Activated CD8-positive, alpha-beta memory T cell treated with anti-CD3 and anti-CD28 coated beads, Interleukin-2, amount 50 U/mL, for 48 hours (primary cell): ENCODE measurements at places on chromosomes 7 and 10.

DNA sequence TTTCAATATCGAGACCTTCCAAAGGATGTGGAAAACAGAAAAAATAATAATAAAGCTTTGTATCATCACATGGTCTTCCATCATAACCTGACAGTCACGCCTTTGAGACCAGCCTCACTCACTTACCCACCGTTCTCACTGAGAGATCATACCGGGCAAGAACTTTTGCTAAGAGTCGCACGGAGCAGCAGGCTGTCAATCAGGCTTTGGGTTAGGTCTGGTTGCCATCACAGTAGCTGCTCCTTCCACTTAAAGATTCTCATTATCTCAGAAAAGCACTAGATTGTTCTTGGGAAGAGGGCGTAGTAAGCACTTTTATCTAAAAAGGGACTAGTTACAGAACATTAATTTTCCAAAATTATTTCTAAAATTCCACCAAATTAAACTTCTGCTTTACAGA lies 2.0 kb downstream of the RELN start:
- no peak for DNase-seq

GRCh38 chr10:61628151-61628874 lies 34.4 kb upstream of the CABCOCO1 start:
- DNase-seq: no peak

DNA sequence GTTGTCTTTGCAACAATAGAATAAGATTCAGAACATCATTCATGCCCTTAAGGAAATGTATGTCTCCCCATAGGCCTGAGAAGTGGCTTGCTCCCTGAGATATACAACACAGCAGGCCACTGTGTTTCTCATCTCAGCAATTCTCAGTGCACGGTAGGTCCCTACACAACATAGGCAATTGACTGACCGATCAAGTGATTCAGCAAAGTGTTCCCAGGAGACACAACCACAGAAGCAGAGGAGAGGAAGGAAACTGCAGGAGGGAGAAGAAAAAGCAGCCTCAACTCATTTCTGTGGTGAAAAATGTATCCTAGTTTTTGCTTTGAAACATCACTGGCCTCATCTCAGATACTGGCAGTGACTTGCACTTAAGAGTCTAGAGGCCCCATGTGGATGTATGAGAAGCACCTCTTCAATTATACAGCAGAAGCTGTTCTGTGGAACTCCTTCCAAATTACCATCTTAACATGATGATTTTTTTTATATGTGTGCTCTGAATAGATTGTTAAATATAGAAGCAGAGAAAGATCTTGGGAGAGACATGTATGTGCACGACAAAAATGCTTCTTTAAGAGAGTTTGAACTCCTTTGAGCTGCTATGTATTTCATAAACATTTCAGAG lies 306.8 kb downstream of the XPNPEP1 start:
- DNase-seq: no peak

GRCh38 chr10:79065091-79065551 lies 3.6 kb upstream of the ZMIZ1 start:
- DNase-seq: no peak

DNA sequence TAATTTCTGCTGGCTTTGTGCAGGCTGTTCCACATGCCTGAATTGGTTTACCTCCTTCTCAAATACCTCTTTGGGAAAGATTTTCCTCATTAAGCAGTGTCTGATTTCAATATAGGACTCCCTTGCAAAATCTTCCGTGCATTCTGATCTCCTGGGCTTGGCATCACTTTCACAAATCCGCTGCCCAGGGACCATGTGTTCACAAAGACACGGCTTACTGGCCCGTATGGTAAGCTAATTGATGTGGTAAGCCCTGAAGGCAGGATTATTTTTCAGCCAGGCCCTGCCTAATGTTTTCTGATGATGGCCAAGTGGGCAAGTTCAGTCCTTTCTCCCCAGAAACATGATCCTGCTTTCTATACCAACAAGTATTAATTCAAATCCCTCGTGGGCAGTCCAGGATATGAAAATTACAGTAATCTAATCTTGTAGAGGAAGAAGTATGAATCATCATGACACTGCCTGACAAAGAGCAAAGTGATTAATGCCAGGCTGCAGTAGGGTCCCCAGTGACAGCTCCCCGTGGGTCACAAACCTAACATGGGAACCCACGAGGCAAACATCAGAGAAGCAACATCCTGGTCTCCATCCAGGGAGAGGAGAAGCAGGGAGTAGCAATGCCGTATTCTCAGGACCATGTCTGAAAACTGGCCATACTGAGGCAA lies 11.6 kb upstream of the SVIL start:
- no peak for DNase-seq

DNA sequence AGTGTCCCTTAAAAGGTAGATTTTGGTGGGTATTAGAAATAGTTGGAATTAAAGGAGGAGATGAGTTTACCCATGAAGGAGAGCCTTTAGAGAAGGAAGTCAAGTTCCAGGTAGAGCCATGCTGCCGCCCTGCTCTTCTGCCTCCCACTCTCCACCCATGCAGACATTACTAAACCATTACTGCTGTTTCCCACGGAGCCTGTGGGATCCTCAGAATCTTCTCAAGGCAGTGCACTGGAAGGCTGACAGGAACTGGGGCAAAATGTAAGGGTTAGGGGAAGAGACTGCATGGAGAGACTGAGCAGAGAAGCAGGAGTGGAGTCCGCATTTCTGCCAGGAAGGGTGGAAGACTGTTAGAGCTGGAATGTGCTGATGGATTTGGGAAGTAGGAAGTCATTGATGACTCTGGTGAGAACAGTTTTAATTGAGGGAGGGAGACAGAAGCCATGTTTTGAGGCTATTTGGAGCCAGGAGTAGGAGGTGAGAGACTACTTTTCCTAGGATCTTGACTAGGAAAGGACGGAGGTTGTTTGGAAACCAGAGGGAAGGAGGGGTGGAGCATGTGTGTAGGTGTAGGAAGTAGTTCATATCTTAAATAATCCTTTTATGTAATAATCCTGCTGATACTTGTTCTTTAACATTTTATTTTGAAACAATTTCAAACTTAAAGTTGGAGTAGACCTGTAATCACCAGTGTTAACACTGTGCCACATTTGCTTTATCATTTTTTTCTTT lies 109.0 kb downstream of the CCNY start:
- DNase-seq: no peak

- no peak for DNase-seq
Measured at GRCh38 chr7:33616752-33617151, 288.6 kb upstream of the BMPER start.

GRCh38 chr10:96746503-96746902 lies 26.2 kb upstream of the PIK3AP1 start:
- no peak for DNase-seq

DNA sequence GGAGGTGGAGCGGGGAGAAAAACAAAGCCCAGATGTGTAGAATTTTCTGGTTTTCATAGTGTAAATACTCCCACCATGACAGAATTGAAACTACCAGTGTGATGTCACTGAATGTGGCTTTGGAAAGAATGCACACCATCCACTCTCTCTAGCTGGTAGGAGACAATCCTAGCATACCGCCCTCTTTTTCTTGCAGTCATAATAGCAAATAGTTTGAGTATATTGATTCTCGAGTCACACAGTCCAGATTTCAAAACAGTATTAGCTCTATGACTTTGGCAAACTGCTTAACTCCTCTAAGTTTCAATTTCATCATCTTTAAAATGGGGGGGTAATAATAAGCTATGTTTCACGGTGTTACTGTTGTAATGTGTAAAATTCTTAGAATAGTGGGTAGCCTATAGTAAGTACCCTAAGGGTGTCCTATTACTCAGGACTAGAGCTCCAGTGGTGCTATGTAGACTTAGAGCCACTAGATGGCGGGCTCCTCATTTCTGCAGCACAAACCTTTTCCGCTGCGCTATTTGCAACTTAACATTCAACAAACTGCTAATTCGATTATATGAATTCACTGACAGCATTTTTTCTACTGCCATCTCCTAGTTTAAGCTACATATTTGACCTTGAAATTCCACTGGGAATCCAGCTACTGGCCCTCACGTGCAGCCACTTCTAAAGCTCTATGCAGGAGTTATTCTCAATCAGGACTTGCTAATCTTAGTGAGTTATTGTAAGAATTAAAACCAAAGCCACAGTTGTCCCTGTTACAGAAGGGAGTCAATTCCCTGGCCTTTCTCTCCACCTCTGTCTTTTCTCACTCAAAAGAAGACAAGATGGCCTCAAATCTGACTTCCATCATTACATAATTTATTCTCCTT lies 18.7 kb downstream of the TAS2R40 start:
- DNase-seq: no peak

GRCh38 chr10:60522617-60523016 lies 132.9 kb upstream of the ANK3 start:
- no peak for DNase-seq

- no peak for DNase-seq
Measured at GRCh38 chr7:93055543-93056107, 62.2 kb downstream of the SAMD9 start.

DNA sequence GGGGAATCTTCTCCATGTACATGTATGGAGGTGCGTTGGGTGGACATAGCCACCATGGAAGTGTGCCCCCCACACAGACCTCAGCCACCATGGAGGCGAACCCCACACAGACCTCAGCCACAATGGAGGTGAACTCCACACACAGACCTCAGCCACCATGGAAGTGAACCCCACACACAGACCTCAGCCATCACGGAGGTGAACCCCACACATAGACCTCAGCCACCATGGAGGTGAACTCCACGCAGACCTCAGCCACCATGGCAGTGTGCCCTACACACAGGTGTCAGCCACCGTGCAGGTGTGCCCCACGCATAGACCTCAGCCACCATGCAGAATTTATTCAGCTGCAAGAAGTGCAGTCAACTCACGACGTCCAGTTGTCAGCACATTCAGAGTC lies 339.7 kb downstream of the ACTR3B start:
- no peak for DNase-seq

- no peak for DNase-seq
Measured at GRCh38 chr10:100878291-100878910, 34.4 kb upstream of the SLF2 start.

DNA sequence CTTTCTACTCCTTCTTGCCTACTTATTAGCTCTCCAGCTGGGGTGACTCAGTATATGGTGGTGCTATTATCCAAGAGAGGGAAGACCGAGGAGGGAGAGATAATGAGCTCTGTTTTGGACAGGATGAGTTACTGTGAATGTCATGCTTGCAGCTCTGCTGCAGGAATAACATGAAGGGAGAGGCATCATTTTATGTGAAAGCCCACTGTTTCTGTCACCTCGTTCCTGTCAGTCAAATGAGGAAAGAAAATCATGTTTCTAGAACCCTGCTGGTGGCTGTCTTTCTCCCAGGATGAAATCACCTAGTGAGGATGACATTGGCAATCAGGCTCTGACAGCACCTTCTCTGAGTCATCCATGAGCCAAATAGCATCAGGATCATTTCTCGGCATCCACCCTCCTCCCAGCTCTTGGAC lies 1291.6 kb upstream of the AUTS2 start:
- DNase-seq: no peak

DNA sequence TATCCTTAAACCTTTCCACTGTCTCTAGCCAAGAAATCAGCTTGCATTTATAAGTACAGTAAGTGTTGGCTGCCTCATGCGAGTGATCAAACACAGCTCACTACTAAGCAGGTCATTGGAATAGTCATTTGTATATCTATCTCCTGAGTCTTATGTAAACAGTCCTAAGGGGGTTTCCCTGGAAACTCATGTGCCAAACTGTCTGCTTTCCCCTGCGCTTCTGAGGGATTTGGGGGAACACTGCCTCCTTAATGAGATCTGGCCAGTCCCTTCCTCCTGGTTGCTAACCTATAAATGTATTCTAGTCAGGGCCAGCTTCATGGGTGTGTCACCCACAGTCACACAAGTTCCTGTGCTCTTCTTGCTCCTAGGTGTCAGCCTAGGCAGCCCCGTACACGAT lies 133.1 kb downstream of the CD36 start:
- DNase-seq: no peak

DNA sequence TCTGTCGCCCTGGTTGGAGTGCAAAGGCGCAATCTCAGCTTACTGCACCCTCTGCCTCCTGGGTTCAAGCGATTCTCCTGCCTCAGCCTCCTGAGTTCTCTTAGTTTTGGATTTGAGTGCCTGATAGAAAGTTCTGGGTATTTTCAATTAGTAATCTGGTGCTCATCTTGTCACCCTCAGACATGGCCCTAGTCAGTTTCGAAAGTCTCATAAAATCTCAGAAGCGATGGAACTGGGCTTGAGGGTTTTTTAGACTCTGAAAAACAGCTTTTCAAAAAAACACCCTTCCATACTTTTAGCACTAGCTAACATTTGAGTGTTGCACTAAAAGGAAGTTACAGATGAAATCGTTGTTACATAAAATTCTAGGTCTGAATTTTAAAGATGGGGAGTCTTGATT lies 9.4 kb upstream of the PIP4K2A start:
- DNase-seq: no peak

GRCh38 chr10:71359364-71360046 lies 37.2 kb upstream of the CDH23 start:
- DNase-seq: no peak

DNA sequence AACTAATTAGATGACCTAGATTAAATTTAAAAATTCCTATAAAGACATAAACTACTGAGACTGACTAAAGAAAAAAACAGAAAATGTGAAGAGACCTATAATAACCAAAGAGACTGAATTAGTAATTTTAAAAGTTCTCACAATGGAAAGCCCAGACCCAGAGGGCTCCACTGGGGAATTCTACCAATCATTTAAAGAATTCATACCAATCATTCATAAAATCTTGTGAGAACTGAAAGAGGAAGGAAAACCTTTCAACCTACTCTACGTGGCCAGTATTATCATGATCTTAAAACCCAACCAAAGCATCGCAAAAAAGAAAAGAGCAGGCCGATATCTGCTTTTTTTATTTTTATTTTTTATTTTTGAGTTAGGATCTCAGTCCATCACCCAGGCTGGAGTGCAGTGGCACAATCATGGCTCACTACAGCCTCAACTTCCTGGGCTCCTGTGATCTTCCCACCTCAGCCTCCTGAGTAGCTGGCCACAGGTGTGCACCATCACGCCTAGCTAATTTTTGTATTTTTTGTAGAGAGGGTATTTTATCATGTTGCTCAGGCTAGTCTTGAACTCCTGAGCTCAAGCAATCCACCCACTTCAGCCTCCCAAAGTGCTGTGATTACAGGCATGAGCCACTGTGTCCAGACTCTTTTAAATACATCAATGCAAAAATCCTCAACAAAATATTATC lies 48.6 kb downstream of the DGKI start:
- no peak for DNase-seq

GRCh38 chr10:11678074-11678793 lies 63.9 kb upstream of the ECHDC3 start:
- DNase-seq: peak; percentile 60

DNA sequence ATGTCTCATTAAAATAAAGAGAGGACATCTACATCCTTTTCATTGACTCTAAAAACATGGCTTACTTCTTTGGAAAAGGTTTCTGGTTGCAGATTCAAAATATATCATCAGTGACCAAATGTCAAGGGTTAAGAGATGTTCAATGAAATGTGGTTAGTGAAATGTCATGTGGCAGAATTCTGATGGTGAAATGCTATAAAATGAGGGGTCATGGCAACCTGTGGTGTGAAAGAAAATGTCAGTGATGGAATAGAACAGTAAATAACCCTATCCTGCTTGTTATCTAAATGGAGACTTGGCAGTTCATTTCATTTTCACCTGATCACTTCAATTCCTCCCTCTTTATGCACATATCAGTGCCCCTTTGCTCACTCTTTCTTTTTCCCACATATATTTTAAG lies 79.4 kb downstream of the TFPI2 start:
- DNase-seq: no peak

- peak; percentile 32 for DNase-seq
Measured at GRCh38 chr7:44173911-44174693, 15.1 kb downstream of the GCK start.
